ENCODE measurements at places on chromosomes 2 and 18.

DNA sequence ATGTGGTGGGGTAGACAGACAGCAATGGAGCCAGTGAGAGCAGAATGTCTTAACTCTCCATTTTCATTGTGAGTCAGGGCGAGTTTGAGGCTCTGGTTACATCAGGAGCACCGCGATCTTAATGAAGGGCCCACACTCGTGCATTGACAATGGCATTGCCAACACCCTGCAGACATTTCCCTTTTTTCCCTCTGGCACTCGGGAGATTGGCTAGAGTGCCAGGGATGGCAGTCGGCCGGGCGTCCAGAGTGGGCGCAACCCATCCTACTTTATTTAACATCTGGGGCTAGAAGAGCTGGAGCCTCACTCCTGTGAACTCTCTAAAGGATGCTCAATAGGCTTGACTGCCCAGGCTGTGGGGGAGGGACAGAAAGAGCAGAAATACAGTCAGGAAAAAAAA lies 9.7 kb downstream of the PROKR1 start:
- DNase-seq = no peak

GRCh38 chr2:88350331-88351248 lies 101.9 kb downstream of the FOXI3 start:
- peak; percentile 17 for DNase-seq

GRCh38 chr2:181846399-181847197 lies 44.9 kb upstream of the ITPRID2 start:
- DNase-seq = no peak

DNA sequence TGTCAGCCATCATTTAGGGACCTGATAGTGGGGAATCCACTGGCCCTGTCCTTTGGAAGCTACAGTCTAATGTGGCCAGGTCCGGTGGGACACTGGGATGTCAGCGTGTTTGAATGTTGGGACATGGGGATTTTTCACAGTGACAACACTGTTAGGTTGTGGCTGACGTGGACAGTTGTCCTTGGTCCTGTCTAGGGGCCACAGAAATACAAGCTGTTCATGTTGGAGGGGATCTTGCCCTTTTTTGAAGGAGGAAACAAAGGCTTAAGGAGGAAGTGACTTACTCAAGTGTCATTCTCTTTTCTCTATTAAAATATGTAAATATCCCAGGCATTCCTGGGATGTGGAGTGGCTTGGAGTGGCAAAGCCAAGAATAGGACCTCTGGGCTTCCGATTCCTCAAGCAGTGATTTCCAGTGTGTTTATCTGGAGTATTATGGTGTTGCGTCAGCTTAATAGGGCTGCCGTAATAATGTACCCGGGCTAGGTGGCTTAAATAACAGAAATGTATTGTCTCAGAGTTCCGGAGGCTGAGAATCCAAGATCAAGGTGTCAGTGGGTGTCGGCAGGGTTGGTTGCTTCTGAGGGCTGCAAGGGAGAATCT lies 8.5 kb downstream of the ACOXL start:
- no peak for DNase-seq

DNA sequence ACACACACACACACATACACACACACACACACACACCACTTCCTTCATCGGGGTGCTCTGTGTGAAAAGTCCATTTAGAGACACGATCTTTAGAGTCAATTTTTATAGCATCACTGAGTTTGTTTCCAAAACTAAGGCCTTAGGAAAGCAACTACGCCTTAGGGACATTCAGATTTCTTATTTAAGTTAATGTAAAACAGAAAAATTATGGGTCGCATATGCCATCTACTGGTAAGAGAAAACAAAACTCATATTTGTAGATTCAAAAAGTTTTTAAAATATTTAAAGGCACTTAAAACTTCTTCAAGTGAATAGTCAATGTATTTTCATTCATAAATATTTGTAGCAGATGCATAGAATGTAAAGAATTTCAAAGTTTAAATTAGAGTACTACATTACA lies 166.2 kb downstream of the ATAD2B start:
- no peak for DNase-seq

- DNase-seq = no peak
Observed at GRCh38 chr2:172046080-172046678, 39.1 kb upstream of the DLX1 start.

Data from activated T-helper 9 cell treated with anti-CD3 and anti-CD28 coated beads, Interleukin-2, amount 50 U/mL, for 16 hours (primary cell).